Vagina (tissue), 2 donors: ENCODE measurements at places on chromosomes 2 and 18. TPM values are rescaled to one million over a fixed set of nuclear protein-coding genes. Genes with fewer than 3 reads are reported as not detected.
A peak's percentile ranks its signal among the peaks of the same experiment; 100 is the strongest.

LCT gene
- not detected for total RNA-seq

NTSR2 gene
- total RNA-seq = not detected

SERPINB10 gene
- total RNA-seq = 0.98 TPM

RAB3GAP1 gene
- total RNA-seq = 44.9 TPM

SGO2 gene
- 1.7 TPM for total RNA-seq

XDH gene
- total RNA-seq = 0.49 TPM

POLE4 gene
- 21.6 TPM for total RNA-seq

RUFY4 gene
- not detected for total RNA-seq

CLEC4F gene
- 0.49 TPM for total RNA-seq

GALNT5 gene
- 3.2 TPM for total RNA-seq

RND3 gene
- total RNA-seq = 62.1 TPM

KIF1A gene
- total RNA-seq = 6.1 TPM

RESP18 gene
- total RNA-seq = not detected

SP100 gene
- total RNA-seq = 64.8 TPM

SYT4 gene
- 4.7 TPM for total RNA-seq

ARL4C gene
- 17.4 TPM for total RNA-seq

DUSP2 gene
- 14.0 TPM for total RNA-seq

- DNase-seq = no peak
Observed at GRCh38 chr2:218814540-218815243, 16.9 kb downstream of the PRKAG3 start.

- DNase-seq = no peak
Observed at GRCh38 chr2:236376566-236377244, 112.5 kb upstream of the ASB18 start.

- no peak for DNase-seq
Observed at GRCh38 chr2:183349091-183349490, 224.8 kb downstream of the NUP35 start.

- no peak for DNase-seq
Observed at GRCh38 chr2:113977060-113977659, 87.3 kb downstream of the ACTR3 start.

- no peak for DNase-seq
Observed at GRCh38 chr2:178392215-178392614, 58.8 kb downstream of the PRKRA start.

GRCh38 chr18:46169464-46169941 is 65.3 kb downstream of the HAUS1 start:
- no peak for DNase-seq

DNA sequence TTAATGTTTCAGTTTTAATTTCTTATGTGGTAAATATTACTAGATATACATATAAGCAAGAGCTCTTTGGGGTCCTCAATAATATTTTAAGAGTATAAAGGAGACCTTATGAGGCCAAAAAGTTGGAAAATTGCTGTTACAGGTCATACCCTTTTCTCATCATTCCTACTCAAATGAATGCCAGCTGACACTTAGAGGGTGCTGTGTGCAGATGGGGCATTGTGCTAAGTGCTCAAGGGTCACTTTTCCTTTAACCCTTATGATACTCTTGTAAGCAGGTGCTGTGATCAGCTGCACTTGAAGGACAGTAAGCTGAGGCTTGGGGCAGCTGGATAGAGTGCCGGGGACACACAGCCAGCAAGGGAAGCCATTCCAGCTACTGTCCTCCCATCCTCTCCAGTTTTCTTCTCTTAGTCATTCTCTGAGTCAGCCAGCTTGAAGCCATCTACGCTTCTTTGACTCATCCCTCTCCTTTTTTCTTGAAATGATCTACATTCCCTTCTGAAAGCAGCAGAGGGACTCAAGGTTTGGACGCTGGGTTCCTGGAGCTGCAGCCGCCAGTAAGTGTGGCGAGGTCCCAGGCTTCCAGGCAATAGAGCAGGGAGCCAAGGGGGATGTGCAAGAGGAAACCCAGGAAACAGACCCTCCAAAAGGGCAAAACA is 42.0 kb upstream of the CREB1 start:
- DNase-seq = peak; percentile 62

DNA sequence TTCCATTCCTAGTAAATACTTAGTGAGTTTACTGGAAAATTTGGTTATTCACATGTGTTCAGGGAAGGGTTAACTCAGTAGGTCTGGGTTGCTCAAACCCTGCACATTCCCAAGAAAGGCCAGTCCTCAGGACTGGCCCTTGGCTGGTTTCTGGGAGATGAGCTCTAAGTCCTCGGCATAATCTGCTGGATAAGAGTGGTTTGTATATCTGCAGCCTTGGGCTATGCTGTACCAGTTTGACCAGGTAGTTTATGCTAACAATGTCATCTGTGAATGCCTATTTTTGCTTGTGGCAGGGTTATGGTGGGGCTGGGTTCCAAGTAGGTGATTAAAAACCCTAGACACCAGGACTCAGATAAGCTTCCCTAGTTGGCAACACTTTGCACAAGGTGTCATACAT is 7.4 kb upstream of the PTH2R start:
- no peak for DNase-seq

DNA sequence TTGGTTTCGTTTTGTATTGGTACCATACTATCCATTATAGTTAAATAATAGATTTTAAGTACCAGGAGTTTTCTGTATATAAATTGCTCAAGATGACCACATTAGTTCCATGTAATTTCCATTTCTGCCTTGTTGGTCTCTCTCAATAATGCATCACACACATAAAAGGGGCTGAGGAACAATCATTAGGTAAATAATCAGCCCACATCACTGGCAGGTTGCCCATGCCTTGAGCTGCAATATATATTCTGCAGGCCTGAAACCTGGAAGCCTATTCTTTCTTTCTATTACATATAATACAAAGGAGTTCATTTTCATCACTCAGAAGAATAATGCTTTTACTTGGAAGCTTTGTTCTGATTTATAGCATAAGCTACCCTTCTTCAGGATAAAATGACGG is 616.1 kb upstream of the PKDCC start:
- DNase-seq = no peak

- DNase-seq = no peak
Observed at GRCh38 chr2:40725040-40725439, 273.1 kb upstream of the SLC8A1 start.

- DNase-seq = no peak
Observed at GRCh38 chr2:196510246-196510645, 129.3 kb upstream of the CCDC150 start.

- no peak for DNase-seq
Observed at GRCh38 chr2:53403792-53404413, 363.7 kb upstream of the CHAC2 start.

DNA sequence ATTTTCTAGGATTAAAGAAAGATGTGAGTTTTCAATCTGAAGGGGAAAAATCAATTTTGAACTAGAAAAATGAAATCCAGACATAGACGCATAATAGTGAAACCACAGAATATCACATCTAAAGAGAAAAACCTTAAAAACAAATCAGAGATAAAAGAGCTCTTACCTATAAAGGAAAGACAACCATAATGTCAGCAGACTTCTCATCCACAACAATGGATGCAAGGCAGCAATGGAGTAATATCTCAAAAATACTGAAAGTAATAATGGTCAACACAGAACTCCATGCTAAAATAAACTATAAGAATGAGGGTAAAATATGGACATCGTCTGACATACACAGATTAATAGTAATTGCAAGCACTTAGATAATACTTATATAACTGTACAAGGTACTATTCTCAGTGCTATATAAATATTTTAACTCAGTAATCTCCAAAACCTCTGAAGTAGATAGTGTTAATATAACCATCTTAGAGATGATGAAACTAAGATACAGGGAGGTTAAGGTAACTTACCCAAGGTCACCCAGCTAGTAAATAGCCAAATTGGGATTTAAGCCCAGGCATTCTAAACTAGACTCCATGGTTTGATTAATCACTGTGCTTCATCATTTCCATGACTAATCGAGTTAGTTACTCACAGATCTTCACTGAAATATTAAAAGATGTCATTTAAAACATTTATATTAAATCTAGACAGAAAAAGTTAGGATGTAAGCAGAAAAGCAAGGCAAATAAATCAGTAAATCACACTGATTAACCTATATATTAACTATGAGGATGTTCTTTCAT is 89.4 kb upstream of the SPTBN1 start:
- DNase-seq = no peak

DNA sequence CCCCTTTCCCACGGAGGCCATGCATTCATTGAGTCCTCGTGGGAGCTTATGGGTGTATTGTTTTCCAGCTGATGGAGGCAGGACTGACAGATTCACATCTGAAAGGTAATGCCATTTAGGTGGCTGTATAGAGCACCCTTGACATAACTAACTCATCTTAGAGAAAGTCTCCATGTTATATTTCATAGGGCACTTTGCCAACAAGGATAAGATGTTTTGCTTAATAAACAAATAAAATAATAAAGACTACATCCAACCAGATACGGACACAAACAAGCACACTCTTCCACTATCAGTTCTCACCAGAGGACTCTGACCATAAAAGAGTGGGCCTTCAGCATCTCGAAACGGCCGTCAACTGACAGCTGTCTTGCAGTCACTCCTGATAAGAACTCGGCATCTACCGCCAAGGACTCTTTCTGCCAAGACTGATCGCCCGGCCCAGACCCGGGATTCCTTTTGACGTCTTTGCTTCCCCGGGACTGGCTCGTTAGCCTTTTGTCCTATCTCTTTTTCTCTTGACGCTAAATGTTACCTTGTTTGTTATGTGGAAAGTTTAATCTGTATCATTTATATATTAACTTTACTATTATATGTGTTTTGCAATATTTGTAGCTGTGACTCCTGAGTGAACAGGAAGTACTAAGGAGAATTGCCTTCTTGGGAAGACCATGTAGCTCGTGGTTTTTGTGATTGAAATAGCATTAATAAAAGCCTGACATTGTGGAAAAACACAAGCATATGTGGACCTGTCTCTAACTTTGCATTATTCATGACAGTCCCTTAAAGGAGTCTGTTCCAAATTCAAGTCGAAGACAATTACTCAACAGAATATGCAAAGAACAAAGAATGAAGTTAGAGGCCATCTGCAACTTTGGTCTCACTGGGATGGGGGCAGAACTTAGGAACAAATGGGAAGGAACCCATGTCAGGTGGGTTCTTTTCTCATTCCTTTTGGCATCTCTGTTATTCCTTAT is 195.1 kb downstream of the LPIN1 start:
- no peak for DNase-seq

DNA sequence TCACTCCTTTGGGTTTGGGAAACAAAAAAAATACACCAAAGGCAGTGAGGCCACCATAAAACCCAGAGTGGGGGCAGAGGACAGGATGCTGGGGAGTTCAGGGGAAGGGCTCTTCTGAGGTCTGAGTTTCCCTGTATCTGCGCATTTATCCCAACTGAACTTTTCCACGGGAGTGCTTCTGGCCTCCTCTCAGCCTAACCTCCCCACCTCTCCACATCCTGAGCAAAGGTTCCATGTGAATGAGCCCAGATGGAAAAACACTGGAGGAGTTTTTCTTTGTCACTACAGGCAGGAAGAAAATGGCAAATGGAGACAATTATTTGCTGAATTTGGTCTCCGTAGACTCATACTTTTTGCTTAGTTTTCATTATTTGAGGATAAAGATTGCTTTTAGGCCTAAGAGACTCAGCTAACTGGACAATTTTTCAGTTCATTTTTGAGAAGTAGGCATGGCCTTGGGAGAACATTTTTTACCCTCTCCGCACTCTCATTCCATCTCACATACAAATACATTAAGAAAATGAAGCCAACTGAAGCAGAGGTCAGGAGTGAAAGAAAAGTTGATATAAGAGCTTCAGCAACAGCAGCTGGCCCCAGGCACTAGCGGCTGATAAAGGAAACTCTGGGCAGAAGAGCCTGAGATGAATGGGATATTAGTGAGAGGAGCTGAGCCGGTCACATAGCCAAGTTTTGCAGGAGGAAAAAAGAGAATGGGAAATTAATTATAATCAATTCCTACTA is 82.6 kb upstream of the CYP1B1 start:
- no peak for DNase-seq

DNA sequence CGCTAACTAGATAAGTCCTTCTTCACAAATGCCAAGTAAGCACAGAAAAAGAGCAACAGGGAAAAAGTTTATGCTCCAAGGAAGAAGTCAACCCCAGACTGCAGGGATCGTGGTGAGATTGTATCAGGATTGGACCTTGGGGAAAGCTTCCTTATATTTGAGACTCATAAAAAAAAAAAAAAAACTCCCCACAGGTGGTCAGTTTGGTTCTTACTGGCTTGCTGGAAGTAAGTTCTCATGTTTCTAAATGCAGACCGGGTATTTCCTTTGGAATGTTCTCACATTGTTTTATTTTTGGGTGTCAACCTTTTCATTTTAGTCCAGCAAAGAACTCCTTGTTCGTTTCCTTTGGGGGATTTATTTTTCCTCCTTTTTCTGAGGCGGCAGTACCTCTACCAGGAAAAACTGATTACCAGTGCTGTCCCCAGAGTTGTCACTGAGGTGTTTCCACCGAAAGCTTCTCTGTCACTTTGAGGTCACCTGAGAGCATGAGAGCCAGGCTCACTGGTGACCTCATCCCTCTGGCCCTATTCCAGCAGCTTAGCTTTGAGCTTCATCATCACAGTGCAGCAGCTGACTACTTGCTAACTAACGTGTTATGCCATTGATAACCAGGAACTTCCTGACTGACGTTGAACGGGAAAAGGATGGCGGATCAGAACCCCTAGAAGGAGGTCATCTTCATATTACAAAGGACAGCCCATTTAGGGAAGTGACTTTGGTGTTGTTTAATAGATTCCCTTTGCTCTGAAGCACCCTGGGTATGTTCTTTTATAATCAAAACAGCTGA is 16.8 kb upstream of the ATP8B1 start:
- no peak for DNase-seq

- DNase-seq = no peak
Observed at GRCh38 chr2:25115902-25116301, 52.5 kb downstream of the POMC start.

DNA sequence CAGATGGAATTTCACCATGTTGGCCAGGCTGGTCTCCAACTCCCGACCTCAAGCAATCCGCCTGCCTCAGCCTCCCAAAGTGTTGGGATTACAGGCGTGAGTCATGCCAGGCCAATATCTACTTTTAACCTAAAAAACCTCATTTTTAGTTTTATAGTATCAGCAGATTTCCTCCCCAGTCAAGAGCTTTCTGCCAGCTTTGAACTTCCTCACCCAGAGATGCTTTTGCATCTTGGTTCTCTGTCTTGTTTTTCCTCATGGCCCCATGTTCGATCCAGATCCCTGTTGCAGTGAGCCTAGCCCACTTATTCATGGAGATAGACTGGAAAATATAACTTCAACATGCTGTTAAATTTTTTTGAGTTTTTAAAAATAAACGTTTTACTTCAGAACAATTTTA is 33.1 kb upstream of the CFAP36 start:
- DNase-seq = no peak

- no peak for DNase-seq
Observed at GRCh38 chr2:10774394-10774793, 38.2 kb downstream of the PDIA6 start.

- DNase-seq = no peak
Observed at GRCh38 chr2:240060977-240061591, 7.8 kb upstream of the OR6B3 start.

GRCh38 chr18:70622622-70623419 is 334.0 kb downstream of the SOCS6 start:
- DNase-seq = no peak
